ENCODE measurements at places on chromosomes 7 and 10.

DNA sequence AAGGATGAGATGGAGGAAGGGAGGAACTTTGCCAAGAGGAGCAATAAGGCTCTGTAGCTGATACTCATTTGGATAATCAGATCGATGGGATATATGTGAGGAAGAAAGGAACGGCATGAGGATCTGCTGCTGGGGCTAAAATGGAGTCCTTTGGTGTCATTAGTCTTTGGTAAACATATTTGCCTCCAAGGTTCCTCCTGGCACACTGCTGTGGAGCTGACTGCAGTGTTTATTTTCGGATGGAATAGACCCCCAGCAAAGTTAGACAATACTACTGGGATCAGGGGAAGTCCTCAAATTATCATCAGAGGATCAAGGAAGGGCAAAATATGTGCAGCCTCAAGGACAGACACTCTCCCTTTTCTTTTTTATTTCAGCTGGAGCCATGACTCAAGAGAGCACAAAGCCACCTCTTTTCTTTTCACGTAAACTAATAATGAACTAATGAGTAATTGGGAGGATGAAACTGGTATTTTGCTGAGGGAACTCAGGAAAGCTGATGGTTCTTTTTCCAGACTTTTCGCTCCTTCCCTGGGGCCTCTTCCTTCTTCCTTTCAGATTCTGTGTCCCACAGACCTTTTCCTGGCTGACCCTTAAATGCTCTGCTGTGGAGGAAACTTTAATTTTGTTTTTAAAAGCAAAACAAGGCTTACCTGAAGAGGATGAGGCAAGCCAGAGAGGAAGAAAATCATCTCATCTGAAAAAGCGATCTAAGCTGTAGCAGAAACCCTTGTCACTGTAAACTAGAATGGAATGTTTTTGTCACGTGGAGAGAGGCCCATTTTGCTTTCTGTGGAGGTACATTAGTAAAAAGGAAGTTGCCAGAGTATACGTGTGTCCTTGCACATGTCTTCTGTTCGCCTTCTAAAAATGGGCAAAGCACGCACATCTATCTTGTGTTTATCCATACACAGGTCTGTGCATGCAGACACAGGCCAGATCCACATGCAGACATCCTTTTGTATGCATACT, 33.3 kb downstream of the LRMDA start:
- DNase-seq: peak; percentile 33

- DNase-seq: no peak
These were observed 145.7 kb downstream of the EGFR start for GRCh38 chr7:55164527-55164926.

DNA sequence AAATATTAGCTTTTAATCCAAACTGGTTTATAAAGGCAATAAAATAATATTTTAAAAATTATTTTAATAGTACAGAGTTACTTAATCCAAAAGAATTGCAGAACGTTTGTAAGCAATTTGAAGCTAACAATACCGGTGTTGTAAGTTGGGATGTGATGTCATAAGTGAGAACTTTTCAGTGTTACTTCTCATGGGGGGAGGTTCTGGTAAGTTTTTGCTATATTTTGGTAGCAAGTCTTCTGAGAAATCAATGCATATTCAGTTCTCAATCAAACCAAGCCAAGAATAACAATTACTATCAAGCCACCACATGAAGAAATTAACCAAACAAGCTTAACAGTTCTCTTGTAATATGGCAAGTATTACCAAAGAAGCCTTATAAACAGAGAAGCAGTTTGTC, 147.1 kb upstream of the ASAH2 start:
- no peak for DNase-seq

DNA sequence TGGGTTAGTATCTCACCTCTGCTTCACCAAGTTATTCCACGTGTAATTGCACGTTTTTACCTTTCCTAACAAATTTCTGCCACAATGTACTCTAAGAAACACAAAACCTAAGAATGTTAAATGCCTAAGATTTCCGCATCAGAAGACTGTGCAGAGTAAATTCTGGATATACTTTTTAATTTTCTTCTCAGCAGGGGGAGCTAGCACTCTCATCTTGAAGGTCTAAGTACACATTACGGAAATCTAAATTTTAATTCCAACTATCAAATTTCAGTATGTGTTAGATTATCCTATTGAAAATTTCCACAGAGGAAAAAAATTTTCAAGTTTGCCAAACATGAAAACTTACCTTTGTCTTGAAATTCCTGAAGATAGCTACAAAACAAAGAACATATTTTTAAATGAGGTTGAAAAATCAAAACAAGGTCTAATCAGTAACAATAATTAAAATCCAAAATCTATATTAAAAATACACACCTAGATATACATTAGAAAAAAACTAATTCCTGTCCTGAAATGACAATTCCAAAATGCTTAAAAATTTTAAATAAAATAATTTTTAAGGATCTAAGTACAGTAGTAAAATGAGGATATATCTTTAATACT, 10.5 kb downstream of the SKAP2 start:
- DNase-seq: peak; percentile 62

DNA sequence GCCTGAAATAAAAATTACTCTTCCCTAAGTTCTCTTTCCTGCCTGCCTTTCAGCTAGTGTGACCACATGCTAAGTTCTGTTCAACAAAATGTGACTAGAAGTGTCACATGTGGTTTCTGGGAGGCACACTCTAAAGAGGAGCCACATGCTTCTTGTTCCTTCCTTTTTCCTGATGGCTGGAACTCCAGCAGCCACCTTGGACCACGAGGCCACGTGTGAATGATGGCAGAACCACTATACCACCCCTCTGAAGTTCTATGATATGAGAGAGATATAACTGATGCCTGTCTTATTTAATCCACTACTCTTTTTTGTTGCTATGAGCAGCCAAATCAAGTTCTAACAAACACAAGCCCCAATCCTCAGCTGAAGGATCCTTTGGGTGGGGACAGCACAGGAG, 8.1 kb downstream of the PODXL start:
- no peak for DNase-seq

DNA sequence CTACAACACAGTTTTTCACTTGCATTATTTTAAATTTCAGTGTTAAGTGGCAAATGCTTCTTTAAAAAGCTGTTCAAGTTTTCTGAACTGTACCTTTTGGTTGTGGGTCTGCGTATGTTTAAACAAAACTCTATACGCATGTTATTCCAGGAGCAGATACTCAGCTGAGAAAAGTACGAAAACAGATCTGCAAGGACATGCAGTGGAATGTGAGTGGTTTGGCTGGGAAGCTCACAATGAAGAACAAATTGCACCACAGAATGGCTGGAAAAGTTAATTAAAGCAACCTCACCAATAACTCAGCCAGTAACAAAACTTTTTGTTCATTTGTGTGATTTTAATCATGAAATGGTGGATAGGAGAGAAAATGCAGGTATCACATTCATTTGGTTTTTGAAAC, 17.6 kb downstream of the GLI3 start:
- DNase-seq: no peak

DNA sequence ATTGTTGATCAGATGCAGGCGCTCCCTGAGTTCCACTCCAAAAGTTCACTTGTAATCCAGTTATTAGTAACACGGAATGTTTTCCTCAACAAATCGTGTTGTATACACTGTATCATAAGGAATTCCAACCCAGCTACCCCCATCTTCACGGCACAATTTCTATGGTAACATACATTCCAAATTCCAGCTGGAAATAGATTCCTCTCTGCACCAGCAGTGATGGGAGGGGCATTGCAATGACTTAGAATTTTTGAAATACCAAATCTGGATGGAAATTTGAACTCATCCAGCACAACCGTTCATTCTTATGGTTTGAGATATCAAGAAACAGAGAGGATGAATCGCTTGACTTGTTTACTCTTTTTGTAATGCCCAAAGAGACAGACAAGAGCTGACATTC, 38.9 kb upstream of the RHEB start:
- peak; percentile 81 for DNase-seq

- DNase-seq: no peak
These were observed 2.2 kb upstream of the PON3 start for GRCh38 chr7:95398155-95398940.

DNA sequence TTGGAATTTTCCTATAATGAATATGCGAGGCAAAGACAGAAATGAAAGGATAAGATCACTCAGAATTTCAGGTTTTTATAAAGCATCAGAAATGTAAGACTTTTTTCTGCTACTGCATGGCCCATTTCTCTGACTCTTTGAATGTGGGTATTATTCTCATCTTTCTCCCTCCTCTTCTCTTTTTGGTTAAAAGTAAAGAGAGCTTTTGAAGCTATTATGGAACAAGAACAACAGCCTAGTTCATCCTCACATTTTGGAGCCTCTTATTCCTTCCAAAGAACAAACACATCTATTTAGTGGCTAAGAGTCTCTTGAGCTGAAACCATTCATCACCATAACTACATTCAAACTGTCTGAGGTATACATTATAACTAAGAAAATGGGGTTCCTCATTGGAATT, 19.4 kb upstream of the ATRNL1 start:
- DNase-seq: no peak
